ENCODE measurements at places on chromosomes 6 and 20.

DNA sequence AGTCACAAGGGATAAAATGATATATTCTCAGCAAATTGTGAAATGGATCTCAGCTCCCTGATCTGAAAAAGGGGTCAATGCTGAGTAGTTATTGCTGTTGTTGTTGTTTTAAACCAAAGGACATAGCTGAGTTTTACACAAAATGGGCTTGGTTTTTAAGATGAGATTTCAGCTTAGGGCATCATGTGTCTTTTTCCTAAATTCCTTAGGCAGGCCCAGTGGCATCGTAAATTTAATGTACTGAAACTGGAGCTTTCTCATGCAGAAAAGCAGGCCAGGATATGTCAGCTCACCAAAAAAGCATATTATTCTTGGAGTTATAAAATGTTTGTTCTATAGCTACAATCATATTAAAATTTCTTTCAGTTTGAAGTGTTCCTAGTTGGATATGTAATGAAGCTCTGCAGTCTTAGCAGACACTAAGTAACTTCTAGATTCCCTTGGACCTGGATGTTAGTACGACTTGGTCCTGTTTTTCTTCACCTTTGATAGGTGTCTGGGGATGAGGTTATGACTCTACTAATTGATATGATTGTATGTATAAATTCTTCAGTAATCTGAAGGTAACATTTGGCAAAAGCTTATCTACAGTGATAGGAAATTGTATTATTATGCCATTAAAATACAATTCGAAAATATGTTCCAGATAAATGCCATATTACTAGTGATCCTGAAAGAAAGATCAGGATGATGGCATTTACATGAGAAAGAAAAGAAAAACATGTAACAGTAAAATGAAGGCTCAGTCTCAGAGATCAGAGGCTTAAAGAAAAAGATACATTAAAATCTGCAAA lies 663.3 kb downstream of the RFPL4B start:
- no peak for DNase-seq

GRCh38 chr20:37265152-37265551 lies 3.5 kb upstream of the GHRH start:
- no peak for DNase-seq

DNA sequence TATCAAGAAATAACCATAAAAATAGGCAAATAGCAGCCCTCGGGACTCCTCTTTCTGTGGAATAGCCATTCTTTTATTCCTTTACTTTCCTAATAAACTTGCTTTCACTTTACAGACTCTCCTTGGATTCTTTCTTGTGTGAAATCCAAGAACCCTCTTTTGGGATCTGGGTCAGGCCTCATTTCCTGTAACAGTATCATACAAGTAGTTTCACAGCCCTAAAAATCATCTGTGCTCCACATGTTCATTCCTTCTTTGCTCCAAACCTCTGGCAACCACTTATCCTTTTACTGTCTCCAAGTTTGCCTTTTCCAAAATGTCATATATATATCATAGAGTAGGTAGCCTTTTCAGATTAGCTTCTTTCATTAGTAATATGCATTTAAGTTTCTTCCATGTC lies 13.5 kb upstream of the NT5E start:
- no peak for DNase-seq

DNA sequence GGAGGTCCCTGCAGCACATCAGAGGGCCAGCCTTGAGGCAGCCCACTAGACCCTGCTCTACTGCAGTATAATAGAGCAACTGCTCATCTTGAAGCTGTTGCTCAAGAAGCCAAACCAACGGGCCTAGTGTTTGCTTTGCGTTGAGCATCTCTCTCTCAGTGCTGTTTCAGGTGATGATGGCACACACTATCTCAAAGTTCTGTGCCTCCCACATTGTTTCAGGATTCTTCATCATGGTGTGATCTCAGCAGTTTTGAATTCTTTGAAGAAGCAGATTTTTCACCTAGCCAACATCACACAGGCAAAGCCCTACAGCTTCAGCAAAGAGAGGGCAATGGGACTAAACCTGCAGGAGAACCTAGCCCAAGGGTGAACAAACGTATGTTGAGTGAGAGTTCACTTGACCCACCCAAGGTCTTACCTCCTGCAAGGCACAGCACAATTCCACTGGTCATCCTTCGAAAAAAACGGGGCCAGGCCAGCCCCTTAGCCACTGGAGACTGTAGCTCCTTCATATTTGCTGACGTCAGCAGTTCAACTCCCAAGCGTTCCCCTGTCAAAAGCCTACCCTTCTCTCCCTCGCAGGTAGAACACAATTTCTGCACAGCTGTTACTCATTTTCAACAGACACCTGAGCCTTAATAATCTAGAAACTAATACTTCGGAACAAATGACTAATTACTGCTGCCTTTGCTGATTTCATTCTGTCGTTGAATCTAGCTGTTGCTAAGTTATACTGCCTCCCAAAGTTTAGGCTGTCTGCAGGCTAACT lies 15.8 kb downstream of the MYB start:
- DNase-seq = no peak

DNA sequence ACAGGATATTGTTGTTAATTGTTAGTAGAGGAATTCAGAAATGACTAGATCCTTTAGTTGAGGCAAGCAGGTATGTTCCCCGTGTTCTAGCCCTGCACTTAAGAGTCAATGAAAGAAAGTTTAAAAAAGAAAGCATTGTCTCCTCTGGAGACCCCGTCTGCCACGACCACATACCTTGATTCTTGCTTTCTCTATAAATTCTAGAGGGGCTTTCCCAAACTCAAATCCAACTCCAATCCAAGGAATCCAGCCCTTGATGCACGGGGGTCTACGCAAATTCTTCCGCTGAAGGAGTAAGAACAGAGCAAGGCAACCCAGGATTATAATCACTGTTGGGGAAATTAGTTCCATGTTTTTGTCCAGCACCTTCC lies 401 bp downstream of the CYP39A1 start:
- no peak for DNase-seq

- DNase-seq = no peak
These were observed 35.2 kb downstream of the KIAA1755 start for GRCh38 chr20:38225240-38225899.

DNA sequence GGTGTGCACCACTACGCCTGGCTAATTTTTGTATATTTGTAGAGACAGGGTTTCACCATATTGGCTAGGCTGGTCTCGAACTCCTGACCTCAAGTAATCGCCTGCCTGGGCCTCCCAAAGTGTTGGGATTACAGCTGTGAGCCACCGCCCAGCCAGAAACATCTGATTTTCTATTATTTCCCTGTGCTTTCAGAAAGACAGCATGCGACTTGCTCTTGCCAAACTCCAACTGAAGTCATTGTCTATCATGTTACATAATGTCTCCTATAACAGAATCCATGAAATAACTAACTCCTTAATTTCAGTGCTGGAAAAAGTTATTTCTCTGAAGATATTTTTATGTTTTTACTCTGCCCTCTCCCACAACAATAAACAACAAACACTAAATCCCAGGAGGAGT lies 8.5 kb downstream of the RMND1 start:
- no peak for DNase-seq

GRCh38 chr6:116373940-116374339 lies 3.2 kb downstream of the DSE start:
- DNase-seq = no peak

DNA sequence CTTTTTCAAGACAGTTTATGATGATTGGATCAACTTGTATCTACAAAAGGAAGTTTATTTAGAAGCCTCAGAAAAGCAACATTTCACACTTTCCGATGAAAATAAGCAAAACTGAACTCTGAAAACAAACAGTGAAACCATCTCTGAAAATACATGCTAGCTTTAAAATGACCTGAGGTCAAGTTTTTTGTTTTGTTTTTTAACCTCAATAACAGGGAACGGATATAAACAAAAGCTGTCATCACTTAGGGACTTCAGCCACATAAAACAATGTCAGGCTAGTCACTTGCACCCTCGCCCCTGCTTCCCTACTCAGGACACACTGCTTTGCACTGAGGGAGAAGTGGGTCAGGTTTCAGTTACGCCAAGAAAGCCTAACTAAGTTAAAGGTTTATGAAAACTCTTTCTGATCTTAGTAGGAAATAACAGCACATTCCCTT lies 11.6 kb downstream of the BACH2 start:
- no peak for DNase-seq

- no peak for DNase-seq
These were observed 66.1 kb downstream of the PRND start for GRCh38 chr20:4787820-4788219.

GRCh38 chr20:62935968-62936585 lies 1.9 kb upstream of the GID8 start:
- no peak for DNase-seq

Measured in NCI-H2107 (cell line).